ENCODE measurements at places on chromosomes 2 and 18.

DNA sequence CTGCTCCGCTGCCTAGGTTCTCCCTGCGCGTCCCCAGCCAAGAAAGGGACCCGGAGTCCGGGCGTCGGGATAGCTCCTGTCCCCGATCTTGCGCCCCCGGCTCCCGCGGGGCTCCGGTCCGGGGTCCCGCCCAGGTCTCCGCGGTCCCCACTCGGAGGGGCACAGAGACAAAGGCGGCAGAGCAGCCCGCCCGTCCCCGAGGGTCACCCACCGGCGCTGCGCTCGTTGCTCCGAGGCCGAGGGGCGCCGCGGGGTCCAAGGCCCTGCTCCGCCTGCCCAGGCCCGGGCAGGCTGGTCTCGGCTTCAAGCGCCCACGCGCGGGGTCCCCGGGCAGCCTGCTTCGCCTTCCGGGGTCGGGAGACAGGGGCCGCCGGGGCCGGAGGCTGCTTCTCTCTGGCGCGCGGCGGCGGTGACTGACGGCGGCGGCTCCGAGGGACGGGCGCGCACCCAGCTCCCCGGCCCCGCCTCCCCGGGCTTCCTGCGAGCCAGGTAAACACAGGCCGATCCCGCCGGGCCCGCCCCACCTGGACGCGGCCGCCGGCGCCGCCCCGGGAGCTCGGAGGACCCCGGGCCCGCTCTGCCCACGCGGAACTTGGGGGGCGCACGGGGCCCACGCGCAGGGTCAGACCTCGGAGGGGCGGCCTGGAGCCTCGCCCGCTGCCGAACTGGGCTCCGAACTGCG, at the start of gene MBP:
MBP (minus strand) TSS at position 415 of the 682 bp plus-strand sequence. CDS start 27,522 bp downstream, outside the sequence.
- peak; percentile 40 for DNase-seq

- DNase-seq, result no peak
Observed at GRCh38 chr2:54103454-54104314, 11.7 kb upstream of the ACYP2 start.

- no peak for DNase-seq
Observed at GRCh38 chr2:26723991-26724750, 31.6 kb downstream of the KCNK3 start.

DNA sequence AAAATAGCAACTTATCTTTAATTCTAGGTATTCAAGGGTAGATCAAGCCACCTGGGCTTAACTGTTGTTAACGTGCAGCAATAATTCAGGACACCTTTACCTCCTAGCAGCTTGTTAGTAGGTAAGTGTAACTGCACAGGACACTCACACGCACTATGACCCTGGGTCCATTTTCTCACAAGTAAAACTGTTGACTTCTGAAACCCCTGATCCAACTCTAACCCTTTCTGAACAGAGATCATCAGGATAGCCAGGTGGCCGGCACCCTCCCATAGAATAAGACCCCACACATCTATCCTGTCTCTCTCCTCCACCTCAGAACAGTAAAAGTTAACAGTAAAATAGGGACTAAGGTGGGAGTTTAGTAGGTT, 610 bp downstream of the SPC25 start:
- no peak for DNase-seq

GRCh38 chr2:179429597-179429996, 165.0 kb upstream of the SESTD1 start:
- no peak for DNase-seq

DNA sequence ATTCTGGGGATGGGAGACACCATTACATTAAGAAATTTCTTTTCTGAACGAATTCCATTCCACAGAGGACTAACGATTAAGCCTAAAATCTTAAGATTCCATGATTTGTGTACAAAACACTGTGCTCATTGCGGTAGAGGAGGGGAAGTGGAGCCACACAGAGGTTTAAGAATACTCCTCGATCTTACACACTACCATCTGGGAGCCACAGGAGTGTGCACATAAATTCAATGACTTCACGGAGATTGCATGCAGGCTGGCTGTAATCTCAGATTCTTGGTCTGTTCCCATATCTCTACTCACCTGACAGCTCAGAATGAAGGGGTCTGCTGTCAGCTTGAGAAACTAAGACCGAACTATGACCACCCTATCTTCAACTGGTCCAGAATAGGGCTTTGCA, 762 bp downstream of the VPS4B start:
- no peak for DNase-seq

DNA sequence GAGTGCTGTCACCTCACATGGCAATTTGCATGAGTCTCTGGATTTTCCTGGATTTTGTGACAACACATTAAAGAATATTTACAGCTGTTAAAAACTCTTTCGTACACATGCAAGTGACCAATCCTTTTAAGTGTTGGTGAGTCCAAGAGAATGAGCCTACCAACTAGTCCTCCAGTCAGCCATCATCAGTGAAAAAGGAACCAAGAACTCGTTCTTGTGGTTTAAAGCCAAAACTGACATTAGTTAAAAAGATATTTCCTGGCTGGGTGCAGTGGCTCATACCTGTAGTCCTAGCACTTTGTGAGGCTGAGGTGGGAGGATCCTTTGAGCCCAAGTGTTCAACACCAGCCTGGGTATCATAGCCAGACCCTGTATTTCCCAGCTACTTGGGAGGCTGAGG, 215.4 kb upstream of the ITGA4 start:
- DNase-seq, result no peak

GRCh38 chr2:129396980-129397599, 582.4 kb upstream of the RAB6C start:
- no peak for DNase-seq

DNA sequence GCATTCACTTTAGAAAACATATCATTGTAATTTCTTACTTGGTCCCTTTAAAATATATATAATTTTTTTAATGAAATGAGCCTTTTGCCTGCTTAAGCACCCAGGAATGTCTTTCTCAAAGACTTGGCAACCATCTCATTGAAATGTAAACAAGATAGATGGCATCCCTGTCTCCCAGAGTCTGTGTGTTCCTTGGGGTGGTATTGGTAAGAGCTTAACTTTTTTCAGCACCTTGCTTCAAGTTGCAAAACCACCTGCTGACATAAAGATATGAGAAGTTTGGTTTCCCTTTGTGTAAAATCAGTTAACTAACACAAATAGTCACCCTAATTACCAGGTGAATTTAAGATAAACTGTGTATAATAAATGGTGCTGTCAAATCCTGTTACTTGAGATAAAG, 266.9 kb downstream of the DSC3 start:
- DNase-seq, result no peak

GRCh38 chr2:200863782-200864175, 679 bp downstream of the CLK1 start:
- no peak for DNase-seq

GRCh38 chr2:11539317-11540147, 5.7 kb downstream of the GREB1 start:
- no peak for DNase-seq

GRCh38 chr2:88019985-88020384, 3.6 kb upstream of the RNU2-63P start:
- DNase-seq, result no peak

GRCh38 chr2:112585400-112585799, 991 bp downstream of the CHCHD5 start:
- no peak for DNase-seq
